Left ventricle myocardium inferior (tissue), 1 donor: ENCODE measurements at places on chromosomes 1 and 21. TPM values are rescaled to one million over a fixed set of nuclear protein-coding genes. Genes with fewer than 3 reads are reported as not detected.

The LCE1D gene
- not detected for total RNA-seq

DNA sequence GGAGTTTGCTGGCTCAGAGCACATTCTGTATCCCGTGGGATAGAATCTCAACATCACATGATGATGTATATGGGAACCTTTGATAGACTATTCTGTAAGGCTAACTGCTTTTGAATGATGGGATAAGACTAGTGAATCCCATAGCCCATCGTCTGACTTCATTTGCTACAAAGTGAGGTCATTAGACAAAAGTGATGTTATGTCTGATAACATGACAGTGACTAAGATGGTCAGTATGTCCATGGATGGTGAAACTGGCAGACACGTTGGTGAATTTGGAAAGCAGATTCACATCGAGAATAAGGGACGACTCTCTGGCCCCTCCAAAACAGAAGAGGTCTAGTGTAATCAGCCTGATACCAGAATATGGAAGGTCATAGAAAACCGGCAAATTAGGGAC lies 108.4 kb downstream of the HHAT start:
- DNase-seq, result no peak

- DNase-seq, result no peak
Observed at GRCh38 chr1:65167586-65168242, 19.7 kb downstream of the AK4 start.

The TAL1 gene
- total RNA-seq, result 4.3 TPM

DNA sequence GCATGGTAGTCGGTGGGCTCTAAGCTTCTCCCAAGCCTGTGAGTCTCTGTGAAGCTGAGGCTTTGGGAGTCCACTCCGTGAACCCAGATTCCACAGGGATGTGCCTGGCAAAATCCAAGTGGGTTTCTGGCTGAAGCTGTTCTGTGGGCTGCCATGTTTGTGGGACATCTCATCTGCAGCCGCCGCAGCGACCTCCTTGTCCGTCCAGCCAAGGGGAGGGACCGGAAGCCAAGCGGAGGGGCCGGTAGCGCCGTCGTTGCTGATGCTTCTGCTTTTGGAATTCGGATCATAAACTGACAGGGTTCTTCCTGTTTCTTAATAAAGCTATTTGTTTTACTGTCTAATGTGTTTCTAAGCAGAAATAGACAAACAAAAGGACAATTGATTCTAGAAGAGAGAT lies 13.3 kb downstream of the KIF26B start:
- DNase-seq, result peak; percentile 42

- no peak for DNase-seq
Observed at GRCh38 chr1:9553736-9554144, 14.5 kb downstream of the SLC25A33 start.

The FMO4 gene
- total RNA-seq, result 5.4 TPM

GRCh38 chr1:20311289-20311688 lies 20.6 kb downstream of the VWA5B1 start:
- no peak for DNase-seq

DNA sequence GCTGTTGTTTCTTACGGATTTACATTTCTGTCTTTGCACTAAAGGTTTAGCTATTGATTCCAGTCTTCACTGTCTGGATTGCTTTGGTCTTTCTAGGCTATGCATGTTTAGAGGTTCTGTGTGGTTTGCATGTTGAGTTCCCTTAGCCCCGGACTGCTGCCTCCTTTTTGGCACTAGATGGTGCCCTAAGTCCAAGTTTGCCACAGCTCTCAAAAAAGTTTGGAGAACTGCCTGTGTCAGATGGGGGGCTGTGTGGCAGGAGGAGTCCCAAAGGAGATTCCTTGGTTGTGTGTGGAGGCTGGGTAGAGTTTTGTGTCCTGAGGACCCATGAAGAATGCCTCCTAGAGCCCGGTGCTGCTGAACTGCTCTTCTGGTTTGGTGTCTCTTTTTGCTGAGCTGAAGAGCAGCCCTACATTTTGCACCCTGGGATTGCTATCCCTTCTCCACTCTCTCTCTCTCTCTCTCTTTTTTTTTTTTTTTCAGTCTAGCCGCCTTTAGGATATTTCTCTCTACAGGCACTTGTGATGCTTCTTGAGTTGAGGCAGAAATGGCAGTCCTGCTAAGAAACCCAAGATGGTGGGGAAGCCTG lies 74.4 kb downstream of the PTGS2 start:
- no peak for DNase-seq

The UBIAD1 gene
- 9.6 TPM for total RNA-seq

GRCh38 chr1:236142253-236143103 lies at the start of gene GPR137B:
TSS of gene GPR137B (plus strand) at chr1:236142539. CDS start at chr1:236142623, 84 bp downstream.
- DNase-seq, result peak; percentile 55

The B3GALT6 gene
- 7.9 TPM for total RNA-seq

DNA sequence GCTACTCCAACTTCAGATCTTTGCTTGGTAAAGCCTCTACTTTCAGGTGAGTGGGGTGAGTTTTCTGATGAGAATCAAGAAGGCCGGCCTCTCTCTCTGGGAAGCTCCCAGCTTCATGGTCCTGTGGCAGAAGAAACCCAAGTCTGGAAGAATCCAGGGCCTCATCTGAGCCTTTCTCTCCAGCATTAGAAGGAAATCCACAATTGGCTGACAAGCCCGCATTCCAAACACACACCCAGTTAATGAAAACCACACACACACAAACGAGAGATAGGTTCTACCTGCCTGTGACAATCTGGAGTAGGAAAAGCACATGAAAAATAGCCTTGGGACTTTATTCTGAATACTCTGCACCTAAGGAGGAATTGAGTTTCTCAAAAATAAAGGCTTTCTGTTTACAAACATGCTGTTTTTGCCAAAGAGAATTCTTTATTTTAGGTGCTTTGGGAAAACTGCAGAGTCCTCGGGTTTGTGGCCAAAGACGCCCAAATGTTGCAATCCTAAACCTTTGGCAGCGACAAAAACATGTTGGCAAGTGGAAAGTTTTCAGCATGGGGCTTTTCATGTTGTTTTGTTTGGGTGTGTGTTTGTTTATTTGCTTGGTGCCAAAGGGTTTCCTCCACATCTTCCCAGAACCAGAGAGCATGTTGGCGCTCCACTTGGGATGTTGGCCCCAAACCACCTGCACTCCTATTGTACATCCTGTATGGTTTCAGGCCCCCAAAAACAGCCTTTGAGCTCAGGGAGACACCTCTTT lies 216.2 kb downstream of the SETD4 start:
- no peak for DNase-seq

- DNase-seq, result no peak
Observed at GRCh38 chr1:25669781-25670567, 53.4 kb downstream of the MAN1C1 start.

DNA sequence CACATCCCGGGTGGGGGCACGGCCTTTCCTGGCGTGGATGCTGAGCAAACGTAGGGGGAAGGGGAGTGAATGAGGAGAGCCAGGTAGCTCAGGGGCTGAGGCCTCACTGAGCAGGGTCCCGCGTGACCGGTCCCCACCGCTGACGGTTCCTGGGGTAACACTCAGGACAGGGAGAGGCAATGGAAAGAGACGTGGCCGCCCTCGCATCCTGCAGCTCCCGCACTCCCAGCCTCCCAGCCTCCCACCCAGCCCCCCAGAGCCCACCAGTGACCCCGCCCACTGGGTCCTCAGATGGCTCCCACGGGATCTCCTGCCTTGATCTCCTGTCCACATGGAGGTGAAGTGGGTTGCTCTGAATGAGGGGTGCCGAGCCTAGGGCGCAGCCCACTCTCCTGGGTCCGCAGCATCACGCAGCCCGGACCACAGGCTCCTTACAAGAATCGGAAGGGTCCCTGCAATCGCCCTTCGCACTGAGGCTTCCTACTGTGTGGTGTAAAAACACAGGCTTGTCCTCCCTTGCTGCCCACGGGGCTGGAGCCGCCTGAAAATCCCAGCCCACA lies 2.4 kb downstream of the TSPEAR start:
- no peak for DNase-seq

GRCh38 chr1:67780637-67781036 lies 52.6 kb downstream of the GNG12 start:
- DNase-seq, result no peak

DNA sequence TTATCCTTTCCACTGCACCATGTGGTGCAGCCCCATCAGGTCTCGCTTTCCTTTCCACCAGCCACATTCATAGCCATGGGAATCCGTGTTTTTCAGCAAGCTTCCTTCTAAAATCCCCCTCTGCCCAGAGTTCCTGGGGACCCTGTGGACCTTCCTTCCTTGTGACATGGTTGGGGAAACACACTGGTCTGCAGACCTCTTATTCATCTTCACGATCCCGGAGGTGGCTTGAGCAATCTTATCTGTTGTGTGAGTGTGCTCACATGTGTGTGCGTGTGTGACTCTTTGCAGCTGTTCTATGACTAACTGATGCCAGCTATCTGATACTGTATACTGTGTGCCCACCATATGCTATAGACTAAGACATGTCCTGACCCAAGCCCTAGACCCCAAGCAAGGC lies 15.6 kb upstream of the IL10 start:
- DNase-seq, result no peak

The OPRD1 gene
- not detected for total RNA-seq

- no peak for DNase-seq
Observed at GRCh38 chr1:74368335-74368734, 133.1 kb downstream of the TNNI3K start.

DNA sequence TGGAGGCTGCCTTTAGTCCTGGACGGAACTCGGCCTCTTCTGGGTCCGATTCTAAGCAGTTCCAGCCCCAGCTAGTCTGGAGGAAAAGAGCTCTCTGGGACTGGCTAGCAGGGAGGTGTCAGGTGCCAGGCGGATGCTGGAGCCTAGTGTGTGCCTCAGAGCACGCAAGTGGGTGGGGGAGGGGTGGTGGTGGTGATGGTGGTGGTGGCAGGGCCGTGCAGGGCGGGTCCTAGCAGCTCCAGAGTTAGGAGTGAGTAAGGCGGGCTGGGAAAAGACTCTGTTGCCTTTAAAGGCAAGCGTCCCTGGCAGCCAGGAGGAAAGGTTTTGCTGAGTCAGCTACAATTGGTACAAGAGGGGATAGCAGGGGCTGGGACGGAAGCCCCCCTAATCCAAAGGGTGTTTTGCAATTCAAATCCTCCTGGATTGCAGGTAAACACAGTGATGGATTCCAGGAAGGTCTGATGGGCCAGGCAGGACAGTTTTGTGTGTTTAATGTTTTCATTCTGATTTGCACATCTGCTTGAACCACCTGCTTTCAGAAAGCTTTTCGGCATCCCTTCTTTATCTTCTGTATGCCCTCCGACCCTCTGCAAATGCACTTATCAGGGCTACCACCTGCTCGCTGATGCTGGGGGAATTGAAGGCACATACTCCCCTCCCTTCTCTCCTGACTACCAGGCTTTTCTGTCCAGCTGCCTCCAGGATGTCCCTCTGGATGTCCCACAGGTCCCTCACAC lies 4.1 kb upstream of the SLC2A1 start:
- DNase-seq, result peak; percentile 36

DNA sequence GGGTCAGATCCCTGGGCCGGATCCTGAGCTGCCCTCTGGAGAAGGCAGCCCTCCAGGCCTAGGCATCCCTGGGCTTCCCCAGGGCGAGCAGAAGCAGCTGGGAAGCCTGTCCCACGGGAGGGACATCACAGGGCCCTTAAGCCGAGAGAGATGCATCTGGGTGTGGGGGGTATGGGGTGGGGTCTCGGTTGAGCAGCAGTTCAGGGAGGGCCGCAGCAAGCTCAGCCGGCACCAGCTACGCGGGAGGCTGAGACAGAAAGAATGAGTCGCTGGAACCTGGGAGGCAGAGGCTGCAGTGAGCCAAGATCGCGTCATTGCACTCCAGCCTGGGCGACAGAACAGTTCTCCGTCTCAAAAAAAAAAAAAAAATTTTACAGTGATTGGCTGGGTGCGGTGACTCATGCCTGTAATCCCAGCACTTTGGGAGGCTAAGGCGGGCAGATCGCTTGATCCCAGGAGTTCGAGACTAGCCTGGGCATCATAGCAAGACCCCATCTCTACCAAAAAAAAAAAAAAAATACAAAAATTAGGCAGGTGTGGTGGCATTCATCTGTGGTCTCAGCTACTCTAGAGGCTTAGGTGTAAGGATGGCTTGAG lies 37.7 kb downstream of the RRP1 start:
- no peak for DNase-seq

DNA sequence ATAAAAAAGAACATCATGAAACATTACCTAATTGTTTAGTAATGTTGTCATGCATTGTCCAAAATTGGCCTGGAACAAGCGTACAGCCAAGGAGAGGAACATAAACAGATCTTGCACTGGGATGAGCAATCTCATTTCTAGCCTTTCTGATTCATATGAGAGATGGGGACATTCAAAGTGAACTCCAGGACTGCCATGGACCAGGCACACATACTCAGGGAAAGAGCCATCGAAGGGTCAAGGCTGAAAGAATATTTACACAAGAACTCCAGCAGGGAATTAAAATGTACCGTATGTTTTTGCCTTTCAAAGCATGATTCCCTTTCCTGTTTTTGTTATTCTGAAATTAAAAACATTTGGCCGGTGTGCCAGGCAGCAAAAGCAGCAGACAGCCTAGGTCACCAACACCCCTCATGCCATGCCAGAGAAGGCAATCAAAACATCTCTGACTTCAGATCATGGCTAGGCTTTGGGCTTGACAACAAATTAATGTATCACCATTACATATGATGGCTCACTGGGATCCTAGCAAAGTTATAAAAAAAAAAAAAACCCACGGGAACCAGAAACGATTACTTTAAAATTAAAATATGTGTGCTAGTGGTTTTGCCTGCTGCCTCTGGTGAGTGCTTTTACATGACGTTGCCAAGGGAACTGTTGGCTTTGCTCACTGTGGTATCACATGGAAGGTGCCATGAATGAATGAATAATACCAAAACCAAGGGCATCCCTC lies 159.8 kb downstream of the TGFBR3 start:
- no peak for DNase-seq

DNA sequence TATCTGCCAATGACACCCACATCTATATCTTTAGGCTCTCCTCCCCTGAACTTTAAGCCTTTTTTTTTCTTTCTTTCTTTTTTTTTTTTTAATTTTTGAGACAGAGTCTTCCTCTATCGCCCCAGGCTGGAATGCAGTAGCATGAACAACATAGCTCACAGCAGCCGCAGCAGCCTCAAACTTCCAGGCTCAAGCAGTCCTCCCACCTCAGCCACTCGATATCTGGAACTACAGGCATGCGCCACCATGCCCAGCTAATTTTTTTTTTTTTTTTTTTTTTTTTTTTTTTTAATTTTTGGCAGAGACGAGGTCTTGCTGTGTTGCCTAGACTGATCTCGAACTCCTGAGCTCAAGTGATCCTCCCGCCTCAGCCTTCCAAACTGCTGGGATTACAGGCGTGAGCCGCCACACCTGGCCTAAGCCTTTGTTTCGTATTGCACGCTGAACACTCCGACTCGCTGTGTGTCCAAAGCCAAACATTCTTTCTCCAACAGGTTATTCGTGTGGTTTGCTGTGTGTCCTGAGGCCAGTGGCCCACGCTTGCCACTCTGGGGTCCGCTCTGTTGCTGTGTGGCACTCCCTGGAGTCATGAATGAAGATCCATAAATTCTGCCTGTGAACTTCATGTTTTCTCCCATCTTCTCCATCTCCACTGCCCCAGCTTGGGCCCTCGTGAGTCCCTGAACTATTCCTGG lies 119.4 kb downstream of the CAMTA1 start:
- no peak for DNase-seq

- no peak for DNase-seq
Observed at GRCh38 chr1:21550097-21550496, 40.9 kb downstream of the ALPL start.

The KCNN3 gene
- total RNA-seq, result 4.8 TPM

The HTR6 gene
- not detected for total RNA-seq
